Activated CD8-positive, alpha-beta memory T cell treated with anti-CD3 and anti-CD28 coated beads for 1 hour (primary cell): ENCODE measurements at places on chromosomes 2 and 18.

GRCh38 chr2:230135130-230135525, 66.4 kb upstream of the SLC16A14 start:
- no peak for DNase-seq

GRCh38 chr2:213834331-213834730, 550.1 kb downstream of the SPAG16 start:
- DNase-seq = no peak

DNA sequence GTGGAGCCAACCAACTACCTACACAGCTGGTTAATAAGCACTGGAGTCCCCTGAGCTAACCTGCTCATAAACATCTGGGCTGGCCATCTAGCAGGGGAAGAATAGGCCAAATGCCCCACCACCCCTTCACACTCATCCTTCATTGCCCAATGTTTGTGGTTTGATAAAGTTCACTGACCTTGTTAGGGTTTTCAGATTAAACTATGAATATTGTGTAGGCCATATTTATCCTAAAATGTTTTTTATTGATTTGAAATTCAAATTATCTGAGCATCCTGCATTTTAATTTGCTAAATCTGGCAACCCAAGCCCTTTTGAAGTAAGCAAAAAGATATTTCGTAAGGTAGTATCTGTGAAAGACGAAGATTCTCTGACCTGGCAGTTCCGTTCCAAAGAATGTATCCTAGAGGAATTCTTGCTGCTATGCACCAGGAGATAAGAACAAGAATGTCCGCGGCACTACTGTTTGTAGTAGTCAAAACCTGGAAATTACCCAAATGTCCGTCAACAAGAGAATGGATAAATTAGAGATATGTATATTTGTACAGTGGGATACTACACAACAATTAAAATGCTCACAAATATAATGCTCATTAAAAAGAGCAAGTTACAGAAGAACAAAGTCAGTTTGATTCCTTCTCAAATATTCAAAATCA, 5.8 kb upstream of the TLK1 start:
- no peak for DNase-seq

DNA sequence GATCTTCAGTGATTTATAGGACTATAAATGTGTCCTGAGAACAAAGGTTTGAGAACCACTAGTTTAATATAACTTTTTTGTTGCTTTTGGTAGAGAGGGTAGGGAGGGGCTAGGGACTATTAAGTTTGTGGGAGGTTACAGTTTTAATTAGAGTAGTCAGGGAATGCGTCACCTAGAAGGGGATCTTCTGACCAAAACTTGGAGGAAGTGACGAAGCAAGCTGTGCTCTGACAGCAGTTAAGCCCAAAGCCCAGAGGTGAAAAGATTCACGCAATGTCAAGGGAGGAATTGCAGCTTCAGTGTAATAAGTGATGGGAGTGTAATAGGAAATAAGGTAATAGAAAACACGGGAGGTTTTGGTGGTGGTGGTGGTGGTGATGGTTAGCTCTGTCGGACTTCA, 8.1 kb downstream of the TDRD15 start:
- DNase-seq = no peak

DNA sequence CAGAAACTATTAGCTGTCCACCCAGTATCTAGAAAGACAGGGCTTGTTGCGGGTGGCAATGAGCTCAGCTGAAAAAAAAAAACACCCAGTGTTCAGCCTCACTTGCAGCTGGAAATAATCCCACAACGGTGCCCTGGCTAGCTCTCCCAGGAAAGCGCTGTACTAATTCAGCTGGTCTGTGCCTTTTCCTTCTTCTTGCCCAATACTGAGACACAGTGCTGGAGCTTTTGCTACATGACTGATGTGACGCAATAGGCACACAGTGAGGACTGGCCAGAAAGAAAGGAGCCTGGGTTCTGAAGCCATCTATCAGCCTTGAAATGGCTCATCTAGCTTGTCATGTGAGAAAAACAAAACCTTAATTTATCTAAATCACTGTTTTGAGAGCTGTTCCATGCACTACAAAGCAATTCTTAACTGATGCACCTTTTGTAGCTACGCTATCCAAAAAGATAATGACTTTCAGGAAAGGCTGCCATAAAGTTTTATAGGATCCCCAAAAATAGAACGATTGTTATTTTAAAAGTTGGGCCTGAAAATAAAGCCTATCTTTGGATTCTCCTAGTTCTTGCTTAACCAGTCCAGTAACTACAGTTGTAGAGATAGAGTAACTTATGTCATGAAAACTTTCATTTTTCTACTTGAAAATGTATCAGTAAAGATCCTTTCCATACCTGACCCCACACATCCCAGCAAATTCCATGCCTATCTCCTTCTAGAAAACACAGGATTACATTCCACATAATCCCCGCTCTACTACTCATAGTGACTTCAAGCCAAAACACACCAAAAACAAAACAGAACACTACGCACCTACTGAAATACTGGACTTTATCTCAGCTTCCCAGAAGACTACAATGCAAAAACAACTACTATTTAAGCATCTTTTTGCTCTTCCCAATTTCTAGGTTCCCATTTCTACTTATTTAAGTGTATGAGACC, 15.9 kb downstream of the KIDINS220 start:
- no peak for DNase-seq

- no peak for DNase-seq
Measured at GRCh38 chr2:221304916-221305315, 267.2 kb downstream of the EPHA4 start.

- DNase-seq = no peak
Measured at GRCh38 chr2:158103411-158104012, 1.8 kb downstream of the UPP2 start.

DNA sequence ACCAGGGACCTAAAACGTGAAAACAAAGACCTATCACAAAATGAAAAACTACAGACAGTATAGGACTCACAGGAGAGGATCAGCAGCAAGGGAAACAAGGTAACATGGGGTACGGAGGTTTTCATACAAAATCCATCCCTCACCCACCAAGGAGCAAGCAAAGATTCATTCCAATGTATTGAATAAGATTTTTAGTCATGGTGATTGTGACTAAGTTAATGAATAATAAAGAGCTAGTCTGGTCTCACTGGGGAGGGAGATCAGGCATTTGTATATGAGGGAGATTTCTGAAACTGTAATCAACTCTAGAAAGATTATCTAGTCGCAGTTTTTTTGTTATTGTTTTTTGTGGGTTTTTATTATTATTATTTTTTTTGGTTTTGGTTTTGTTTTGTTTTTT, 336.5 kb upstream of the MMADHC start:
- no peak for DNase-seq

GRCh38 chr18:76233876-76234675, 261.0 kb downstream of the ZNF516 start:
- no peak for DNase-seq

GRCh38 chr2:37244017-37244416, 12.6 kb downstream of the NDUFAF7 start:
- DNase-seq = no peak

DNA sequence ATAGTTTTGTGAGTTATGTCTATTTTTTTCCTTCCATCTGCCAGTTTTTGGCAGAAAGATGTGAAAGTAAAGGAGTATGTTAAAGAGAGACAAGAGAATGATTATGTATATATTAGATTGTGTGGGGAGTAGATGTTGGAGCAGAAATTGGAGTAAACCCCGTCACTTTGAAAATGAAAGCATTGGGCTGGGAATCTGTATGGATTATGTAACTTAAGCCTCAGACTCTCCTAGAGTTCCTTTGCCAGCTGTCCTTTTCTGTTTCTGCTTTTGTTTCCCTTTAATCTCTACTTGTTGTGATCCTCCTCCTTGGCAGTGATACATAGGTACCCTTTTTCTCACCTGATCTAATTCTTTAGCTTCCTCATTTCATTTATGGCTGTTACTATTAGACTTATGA, 19.2 kb downstream of the CCDC138 start:
- no peak for DNase-seq

GRCh38 chr2:156192468-156192867, 140.1 kb downstream of the NR4A2 start:
- DNase-seq = no peak

DNA sequence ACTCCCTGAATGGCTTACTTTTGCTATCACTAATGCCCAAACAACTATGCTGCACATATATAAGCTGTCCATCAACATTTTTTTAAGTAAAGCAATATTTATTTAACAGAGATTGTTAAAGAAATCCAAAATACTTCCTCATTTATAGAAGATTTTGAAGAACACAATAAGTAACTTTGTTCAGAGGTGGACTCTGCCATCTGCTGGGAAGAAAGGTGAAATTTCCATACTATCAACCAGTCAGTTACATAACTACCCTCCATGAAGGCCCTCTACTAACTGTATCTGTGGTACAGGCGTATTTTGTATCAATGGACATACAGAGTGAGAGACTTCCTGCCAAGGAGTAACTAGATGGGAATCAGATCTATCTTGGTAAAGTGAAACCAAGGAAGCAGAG, 106.0 kb downstream of the DTNB start:
- no peak for DNase-seq
